ENCODE measurements at places on chromosomes 13 and 19. TPM values are rescaled to one million over a fixed set of nuclear protein-coding genes. Genes with fewer than 3 reads are reported as not detected.

DNA sequence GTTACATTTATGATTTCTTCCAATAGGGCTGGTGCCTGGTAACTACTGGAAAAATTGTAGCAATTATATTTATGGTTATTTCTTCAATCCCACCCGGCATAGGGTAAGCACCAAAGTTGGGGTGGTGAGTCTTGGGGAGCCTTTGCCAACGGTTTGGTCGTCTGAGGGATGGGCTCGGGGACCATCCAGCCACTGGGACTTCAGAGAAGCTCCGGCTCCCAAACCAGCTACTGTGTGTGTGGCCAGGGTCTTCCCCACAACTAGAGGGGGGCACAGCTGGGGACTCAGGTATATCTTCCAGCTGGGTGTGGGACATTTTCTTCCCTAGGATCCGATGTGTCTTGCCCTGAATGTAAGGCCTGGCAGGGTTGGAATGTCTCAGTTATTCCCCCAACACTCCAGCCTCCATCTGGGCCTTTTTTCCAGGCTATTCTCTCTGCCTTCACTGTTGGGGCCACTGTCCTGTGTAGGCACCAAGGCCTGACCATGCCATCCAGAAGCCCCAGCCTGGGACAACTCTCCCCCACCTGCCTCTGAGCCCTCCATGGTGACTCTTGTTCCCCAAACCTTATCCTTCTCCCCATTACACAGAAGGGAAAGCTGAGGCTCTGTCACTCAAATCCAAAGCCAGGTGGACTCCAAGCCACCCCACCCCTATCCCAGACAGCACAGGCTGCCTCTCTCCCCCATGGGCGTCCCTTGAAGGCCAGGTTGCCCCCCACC, 1.1 kb upstream of the IFI30 start:
- H3K27ac ChIP-seq, result peak overlapping the region; percentile 35
- H3K36me3 ChIP-seq, result peaks cover under 1% of the 10 kb centered on the region
- H3K4me3 ChIP-seq, result no peak overlapping the region
- no peaks in the 10 kb centered on the region for H3K27me3 ChIP-seq
- no peak for DNase-seq

DNA sequence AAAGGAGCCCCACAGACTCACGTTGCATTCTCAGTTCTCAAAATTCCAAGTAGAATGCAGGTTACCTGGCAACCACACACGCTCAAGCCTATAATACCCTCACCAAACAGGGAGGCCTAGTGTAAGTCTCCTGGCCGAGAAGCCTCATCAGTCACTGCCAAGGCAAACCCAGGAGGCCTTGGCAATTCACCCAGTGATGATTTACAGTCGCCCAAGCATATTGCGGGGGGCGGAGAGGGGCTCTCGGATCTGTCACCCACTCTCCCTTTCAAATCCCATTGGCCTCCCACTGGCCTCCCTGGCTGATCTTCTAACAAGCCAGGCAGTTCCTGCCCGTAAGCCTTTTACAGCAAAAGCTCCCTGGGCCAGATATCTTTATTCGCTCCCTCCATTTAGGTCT, 1.1 kb downstream of the AKAP8L start:
- H3K4me3 ChIP-seq, result peak overlapping the region; percentile 94
- no peaks in the 10 kb centered on the region for H3K27me3 ChIP-seq
- peaks cover 14% of the 10 kb centered on the region for H3K36me3 ChIP-seq

GRCh38 chr19:55146705-55147273, 2.2 kb downstream of the TNNT1 start:
- H3K36me3 ChIP-seq, result no peaks in the 10 kb centered on the region
- H3K4me1 ChIP-seq, result peaks cover 16% of the 10 kb centered on the region
- H3K27me3 ChIP-seq, result peaks cover 51% of the 10 kb centered on the region

GRCh38 chr13:59906413-59907049, 257.2 kb downstream of the DIAPH3 start:
- H3K36me3 ChIP-seq, result no peaks in the 10 kb centered on the region
- H3K27me3 ChIP-seq, result no peaks in the 10 kb centered on the region
- H3K4me1 ChIP-seq, result no peaks in the 10 kb centered on the region
- no peak for DNase-seq
- no peak overlapping the region for H3K27ac ChIP-seq

- no peak for DNase-seq
- no peaks in the 10 kb centered on the region for H3K4me1 ChIP-seq
- H3K27ac ChIP-seq, result no peak overlapping the region
- H3K27me3 ChIP-seq, result no peaks in the 10 kb centered on the region
- no peak overlapping the region for H3K4me3 ChIP-seq
- H3K36me3 ChIP-seq, result no peaks in the 10 kb centered on the region
These were observed 221.2 kb downstream of the DCLK1 start for GRCh38 chr13:35909837-35910540.

DNA sequence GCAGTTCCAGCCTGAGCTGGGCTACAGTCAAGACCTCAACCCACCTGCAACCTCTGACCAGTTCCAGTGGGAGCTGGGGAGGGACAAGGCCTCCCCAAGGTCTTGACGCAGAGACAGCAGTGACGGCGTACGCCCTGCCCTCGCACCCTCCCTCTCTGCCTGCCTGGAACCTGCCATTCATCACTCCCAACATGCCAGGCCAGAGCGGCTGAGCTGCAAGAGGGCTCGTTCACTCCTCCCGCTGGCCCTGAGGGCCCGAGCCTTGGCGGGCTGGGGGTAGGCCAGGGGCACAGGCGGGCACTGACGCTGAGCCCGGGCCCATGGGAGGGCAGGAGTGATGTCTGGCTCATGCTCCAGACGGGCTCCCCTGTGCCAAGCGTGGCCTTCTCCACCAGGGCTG, 8.2 kb downstream of the NDUFA11 start:
- peaks cover 16% of the 10 kb centered on the region for H3K4me1 ChIP-seq
- H3K4me3 ChIP-seq, result no peak overlapping the region
- no peak overlapping the region for H3K27ac ChIP-seq
- DNase-seq, result no peak
- no peaks in the 10 kb centered on the region for H3K27me3 ChIP-seq

GRCh38 chr13:61144834-61145593, 270.6 kb downstream of the PCDH20 start:
- no peak for DNase-seq
- H3K36me3 ChIP-seq, result no peaks in the 10 kb centered on the region
- H3K4me1 ChIP-seq, result no peaks in the 10 kb centered on the region
- no peak overlapping the region for H3K4me3 ChIP-seq
- H3K27me3 ChIP-seq, result no peaks in the 10 kb centered on the region
- no peak overlapping the region for H3K27ac ChIP-seq

NALCN gene
- not detected for total RNA-seq

IFNL1 gene
- not detected for total RNA-seq

OXGR1 gene
- total RNA-seq, result not detected
